CD4-positive, alpha-beta T cell treated with Interleukin-1 beta for 1 hour (primary cell): ENCODE measurements at places on chromosomes 11 and 22.

GRCh38 chr11:98740321-98740720 is 280.4 kb upstream of the CNTN5 start:
- no peak for DNase-seq

DNA sequence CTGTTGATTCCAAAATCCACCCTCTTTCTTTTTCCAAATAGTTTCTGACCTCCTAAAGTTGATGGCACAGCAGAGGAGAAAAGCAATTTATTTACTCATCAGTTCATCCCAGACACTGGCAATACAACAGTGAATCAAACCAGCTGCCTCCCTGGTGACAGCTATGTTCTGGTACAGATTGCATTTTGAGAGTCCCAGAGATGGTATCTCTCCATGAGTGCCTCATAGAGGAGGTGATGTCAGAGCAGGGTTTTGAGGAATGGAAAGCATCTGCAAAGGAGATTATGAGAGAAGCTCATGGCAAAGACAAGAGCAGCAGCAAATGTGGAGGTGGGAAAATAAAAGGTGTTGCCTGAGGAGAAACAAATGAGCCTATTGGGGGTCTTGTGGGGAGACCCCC is 377.2 kb downstream of the MN1 start:
- no peak for DNase-seq

- DNase-seq = no peak
These were observed 1.5 kb downstream of the RAB30 start for GRCh38 chr11:83070044-83070701.

GRCh38 chr11:115691030-115691429 is 186.8 kb upstream of the CADM1 start:
- no peak for DNase-seq

DNA sequence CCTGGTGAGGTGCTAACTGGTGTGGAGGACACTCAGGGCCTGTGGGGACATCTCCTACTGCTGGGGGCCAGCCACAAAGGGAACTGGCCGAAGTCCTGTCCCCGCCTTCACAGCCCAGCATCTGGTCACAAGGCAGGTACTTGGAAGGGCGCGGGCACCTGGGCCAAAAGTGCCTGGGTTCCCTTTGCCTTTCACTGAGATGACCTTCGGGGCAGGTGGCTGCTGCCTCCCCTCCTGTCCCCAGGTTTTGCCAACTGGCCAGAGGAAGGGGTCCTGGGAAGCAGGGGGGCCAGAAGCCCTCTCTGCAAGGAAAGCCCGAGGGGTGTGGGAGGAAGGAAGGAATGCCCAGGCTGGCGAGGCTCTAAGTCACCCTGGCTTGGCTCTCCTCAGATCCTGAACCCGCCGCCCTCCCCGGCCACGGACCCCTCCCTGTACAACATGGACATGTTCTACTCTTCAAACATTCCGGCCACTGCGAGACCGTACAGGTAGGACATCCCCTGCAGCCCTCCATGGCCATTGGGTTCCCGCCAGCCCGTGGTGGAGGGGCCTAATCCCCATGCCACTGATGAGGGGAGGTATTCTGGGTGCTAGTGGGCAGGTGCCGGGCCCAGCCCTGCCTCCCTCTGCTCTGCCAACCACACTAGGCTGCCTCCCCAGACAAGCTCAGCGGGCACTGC is 14.4 kb upstream of the PPP6R3 start:
- no peak for DNase-seq

- DNase-seq = no peak
These were observed 61.1 kb downstream of the SPECC1L start for GRCh38 chr22:24331468-24332440.

- DNase-seq = no peak
These were observed 48.4 kb downstream of the CSTPP1 start for GRCh38 chr11:46984987-46985386.

DNA sequence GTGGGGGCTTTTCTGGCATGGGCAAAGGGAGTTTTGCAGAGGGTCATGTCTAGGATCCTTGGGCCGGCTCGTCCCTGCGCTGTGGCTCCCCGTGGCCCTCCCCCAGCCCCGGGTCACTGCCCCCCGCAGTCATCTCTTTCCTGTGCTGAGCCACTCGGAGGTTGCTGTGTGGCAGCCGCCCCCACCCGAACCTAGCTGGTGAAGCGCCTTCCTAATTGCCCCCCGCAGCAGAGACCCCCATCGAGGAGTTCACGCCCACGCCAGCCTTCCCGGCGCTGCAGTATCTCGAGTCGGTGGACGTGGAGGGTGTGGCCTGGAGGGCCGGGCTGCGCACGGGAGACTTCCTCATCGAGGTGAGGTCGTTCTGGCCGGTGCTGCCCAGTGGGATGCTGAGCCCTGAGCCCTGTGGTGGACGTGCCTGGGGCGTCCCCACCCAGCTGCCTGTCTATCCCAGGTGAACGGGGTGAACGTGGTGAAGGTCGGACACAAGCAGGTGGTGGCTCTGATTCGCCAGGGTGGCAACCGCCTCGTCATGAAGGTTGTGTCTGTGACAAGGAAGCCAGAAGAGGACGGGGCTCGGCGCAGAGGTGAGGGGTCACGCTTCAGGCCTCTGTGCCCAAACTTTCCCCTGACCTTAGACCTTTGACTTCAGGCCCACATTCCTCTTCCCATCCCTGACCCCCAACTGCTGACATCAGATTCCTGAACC is 32.0 kb downstream of the SHANK3 start:
- DNase-seq = no peak

- DNase-seq = no peak
These were observed 5.4 kb upstream of the MICAL3 start for GRCh38 chr22:18029686-18030267.

GRCh38 chr11:18669711-18670110 is 28.9 kb upstream of the TMEM86A start:
- no peak for DNase-seq

GRCh38 chr11:96412761-96413381 is 23.1 kb downstream of the JRKL start:
- DNase-seq = no peak

GRCh38 chr11:123509737-123510578 is 79.9 kb downstream of the GRAMD1B start:
- DNase-seq = no peak

DNA sequence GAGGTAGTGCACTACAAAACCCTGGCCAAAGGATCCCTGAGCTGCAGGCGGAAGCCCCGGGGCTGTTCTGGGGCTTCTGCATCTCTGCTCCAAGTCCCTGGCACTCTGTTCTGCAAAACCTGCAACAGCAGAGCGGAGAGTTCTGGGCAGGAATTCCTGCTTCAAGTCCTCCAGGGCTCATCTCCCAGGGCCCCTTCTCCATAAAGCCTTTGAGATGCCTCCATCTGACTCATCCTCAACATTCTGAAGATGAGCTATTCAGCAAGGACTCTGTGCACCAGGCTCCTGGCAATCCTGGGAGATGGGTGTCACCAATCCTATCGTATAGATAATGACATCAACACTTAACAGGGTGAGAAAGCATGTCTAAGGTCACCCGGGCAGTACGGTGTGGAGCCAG is 19.3 kb downstream of the SYN3 start:
- DNase-seq = no peak

GRCh38 chr11:1834062-1834610 is 654 bp upstream of the SYT8 start:
- DNase-seq = no peak
